ENCODE measurements at places on chromosomes 13 and 19.

GRCh38 chr13:98868932-98869331, 108.9 kb downstream of the DOCK9 start:
- no peak for DNase-seq

DNA sequence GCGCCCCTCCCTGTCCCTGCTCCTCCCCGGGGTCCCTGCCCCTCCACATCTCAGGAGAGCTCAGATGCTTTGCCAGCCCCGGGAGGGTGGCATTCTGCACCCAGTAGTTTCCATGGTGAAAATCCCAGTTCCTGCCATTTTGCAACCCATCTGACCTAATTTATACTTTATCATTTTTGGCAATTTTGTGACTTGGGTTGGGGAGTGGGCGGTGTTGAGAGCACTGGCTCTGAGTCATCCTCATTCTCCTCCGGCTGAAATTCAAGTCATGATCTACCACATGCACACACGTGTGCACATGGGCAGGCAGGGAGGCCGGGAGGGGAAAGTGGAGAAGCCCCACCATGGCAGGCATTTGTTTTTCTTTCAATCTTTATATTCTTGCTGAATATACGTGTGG, 208.6 kb downstream of the URI1 start:
- no peak for DNase-seq

DNA sequence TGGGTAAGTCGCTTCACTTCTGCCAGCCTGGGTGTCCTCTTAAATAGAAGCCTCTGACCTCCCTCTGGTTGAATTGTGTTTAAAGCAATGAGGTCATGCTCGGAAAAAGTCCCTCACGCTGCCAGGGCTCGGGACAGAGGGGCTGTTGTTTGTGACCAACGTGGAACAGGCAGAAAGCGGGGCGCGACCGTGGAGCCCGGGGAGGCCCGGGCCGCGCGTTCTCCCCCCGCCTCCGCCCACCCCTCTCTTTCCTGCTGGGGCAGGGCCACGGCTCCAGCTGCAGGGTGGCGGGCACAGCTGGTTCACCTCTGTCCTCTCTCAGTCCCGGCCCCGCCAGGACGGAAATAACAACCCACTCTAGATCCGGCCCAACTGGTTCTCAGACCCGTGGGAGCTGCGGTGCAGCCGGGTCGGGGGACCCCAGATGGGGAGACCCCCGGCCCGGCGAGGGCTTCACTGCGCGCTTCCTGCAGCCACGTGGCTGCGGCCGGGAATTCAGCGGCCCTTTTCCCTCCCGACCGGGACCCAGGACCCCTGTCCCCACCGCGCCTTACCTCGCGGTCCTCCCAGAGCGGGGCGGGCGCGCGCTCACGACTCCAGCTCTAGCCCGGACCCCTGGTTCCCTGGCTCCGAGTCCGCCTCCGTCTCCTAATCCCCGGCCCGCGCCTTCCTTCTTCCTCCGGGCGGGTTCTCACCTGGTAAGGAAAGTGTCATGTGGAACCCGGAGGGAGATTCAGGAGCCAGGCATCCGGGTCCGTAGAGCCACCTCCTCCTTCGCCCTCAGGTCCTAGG, 1.9 kb downstream of the CDC42EP5 start:
- DNase-seq = no peak

- DNase-seq = no peak
These were observed 2040.3 kb upstream of the PCDH20 start for GRCh38 chr13:63455938-63456337.

- DNase-seq = no peak
These were observed 3.6 kb downstream of the POP4 start for GRCh38 chr19:29609636-29610035.

GRCh38 chr13:19665427-19665859, 32.0 kb downstream of the MPHOSPH8 start:
- no peak for DNase-seq

GRCh38 chr19:55305491-55305890, 19.6 kb downstream of the TMEM150B start:
- no peak for DNase-seq

DNA sequence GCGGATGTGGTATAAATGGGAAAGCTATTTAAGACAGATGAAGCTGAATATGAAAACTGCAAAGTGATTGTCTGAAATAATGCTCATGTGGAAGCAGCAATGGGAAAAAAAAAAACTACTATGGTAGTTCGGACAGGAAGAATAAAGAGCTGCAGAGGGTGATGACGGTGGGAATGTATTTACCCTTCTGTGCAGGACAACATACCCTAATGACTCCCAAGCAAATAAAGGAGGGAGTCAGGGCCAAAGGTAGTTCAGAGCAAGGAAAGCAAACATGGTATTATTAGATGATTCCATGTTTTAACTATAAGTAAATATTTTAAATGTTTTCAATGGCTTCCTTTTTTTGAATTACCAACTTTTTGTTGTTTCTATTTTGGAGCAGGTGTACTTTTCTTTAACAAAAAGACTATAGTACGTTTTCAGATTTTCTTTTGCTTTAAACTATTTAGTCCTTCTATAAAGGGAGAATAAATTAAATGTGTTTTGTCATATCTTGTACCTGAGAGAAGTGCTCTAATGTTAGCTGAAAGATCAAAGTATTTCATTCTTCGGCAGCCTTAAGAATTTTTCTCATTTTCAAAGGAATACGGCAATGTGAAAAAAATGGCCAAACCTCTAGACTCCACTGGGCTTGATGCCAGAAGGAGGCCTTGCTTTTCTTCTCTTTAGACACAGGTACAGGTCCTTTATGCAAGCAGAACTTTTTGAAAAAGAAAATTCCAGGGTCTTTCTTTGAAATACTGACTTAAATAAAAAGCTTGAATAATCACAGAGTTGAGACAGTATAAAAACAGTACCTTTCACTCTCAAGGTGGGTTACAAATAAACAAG, 67.8 kb upstream of the ZDHHC20 start:
- no peak for DNase-seq

DNA sequence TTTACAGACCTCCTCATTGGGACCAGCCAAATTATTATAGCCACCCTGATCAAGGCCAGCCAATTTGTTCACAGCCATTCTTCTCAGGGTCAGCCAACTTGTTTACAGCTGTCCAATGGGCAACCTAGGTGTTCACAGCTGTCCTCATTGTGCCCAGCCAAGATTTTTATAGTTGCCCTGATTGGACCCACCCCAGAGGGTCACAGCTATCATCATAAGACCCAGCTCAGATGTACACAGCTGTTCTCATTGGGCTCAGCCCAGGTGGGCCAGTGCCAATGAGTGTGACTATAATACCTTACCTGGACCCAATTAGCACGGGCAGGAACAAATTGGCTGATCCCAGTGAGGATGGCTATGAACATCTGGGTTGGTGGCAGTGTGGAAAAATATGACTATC, 1151.8 kb downstream of the UQCRFS1 start:
- no peak for DNase-seq

- DNase-seq = no peak
These were observed 810.4 kb upstream of the SLC10A2 start for GRCh38 chr13:103876571-103876970.

GRCh38 chr19:51507192-51507591, 5.6 kb upstream of the SIGLEC12 start:
- DNase-seq = no peak

DNA sequence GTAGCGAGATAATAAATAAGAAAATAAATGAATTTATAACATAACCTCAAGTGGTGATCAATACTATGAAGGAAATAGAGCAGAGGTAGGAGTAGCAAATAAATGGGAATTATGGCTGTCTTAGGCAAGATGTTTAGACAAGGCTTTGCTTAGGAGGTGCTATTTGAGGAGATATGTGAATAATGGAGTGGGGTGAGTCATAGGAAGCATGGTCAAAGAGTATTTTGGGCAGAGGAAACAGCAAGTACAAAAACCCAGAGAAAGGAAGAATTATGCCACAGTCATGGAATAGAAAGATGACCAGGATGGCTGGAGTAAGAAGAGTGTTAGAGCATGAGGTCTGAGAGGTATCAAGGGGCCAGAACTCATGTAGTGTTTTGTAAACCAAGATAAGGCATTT, 33.6 kb upstream of the LPAR6 start:
- DNase-seq = no peak

- no peak for DNase-seq
These were observed 22.0 kb downstream of the ELAVL1 start for GRCh38 chr19:7983286-7983950.

DNA sequence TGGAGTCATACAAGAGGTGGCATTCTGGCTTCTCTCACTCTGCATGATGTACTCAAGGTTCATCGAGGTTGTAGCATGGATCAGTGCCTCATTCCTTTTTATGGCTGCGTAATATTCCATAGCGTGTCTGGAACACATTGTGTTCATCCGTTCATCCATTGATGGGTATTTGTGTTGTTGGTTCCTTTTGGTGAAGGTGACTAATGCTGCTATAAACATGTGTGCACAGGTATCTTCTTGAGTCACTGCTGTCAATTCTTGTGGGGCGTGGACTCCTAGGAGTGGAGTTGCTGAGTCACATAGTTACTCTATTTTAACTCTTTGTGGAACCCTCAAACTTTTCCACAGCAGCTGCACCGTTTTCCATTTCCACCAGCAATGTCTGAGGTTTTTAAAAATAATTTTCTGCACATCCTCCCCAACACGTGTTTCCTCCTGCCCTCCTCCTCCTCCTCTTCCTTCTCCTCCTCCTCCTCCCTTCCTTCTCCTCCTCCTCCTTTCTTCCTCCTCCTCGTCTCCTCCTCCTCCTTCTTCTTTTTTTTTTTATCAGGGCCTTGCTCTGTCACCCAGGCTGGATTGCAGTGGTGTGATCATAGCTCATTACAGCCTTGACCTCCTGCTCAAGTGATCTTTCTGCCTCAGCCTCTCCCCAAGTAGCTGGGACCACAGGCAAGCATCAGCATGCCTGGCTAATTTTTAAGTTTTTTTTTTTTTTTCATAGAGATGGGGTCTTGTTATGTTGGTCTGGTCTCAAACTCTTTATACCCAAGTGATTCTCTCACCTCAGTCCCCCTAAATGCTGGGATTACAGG, 2.0 kb upstream of the TMEM221 start:
- no peak for DNase-seq

DNA sequence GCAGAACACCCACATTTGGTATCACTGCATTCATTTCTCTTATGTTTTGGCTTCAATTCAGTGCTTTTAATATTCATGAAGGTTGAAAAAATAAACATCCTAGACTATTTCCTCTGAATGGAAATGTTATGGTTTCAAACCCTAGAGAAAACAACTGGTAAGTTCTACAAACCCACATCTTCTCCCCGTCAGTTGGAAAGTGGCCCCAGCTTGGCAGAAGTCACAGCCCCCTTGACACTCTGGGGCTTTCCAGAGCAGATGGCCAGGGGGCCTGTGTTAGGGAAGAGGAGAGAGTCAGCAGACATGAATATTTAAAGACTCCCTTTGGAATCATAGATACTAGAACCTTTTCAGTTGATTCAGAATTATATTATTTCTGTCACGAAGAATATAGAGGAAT, 123.9 kb downstream of the SHISA2 start:
- no peak for DNase-seq

DNA sequence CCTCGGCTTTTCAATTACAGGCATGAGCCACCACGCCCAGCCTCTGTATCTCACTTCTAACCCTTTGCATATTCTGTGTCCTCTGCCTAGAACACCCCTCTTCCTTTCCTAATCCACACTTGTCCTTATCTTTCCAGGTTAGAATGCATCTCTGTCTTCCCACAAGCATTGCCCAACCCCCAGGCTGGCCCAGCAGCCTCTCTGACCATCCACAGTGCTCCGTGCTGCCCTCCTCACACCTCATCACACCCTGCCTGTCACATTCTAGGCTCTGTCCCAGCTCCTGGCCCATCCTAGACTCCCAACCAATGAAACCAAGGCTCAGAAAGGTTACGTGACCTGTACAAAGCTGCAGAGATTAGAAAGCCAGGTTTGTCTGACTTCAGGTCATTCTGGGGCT, 11.3 kb downstream of the JAK3 start:
- no peak for DNase-seq

DNA sequence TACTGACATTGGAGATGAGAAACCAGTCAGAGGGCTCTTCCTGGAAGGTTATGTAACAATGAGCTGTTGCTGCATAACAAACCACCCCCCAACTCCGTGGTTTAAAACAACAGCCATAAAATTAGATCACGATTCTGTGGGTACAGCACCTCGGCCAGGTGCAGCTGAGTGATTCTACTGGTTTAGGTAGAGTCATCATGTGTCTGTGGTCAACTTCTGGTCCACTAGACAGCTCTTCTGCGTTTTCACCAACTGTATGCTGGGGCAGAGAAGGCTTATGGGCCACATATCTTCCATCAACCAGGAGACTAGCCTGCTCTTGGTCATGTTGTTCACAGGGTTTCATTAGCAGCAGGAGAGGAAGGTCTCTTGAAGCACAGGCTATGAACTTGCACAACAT, 585.5 kb downstream of the KCTD12 start:
- DNase-seq = no peak

- no peak for DNase-seq
These were observed 816 bp upstream of the TBXA2R start for GRCh38 chr19:3607303-3608078.
